ENCODE measurements at places on chromosomes 7 and 10.

GRCh38 chr7:101177644-101178043 lies 2.4 kb downstream of the NAT16 start:
- no peak for DNase-seq

GRCh38 chr10:2049560-2049959 lies 312.2 kb upstream of the ADARB2 start:
- no peak for DNase-seq

GRCh38 chr7:15016766-15017165 lies 114.2 kb upstream of the DGKB start:
- DNase-seq, result no peak

DNA sequence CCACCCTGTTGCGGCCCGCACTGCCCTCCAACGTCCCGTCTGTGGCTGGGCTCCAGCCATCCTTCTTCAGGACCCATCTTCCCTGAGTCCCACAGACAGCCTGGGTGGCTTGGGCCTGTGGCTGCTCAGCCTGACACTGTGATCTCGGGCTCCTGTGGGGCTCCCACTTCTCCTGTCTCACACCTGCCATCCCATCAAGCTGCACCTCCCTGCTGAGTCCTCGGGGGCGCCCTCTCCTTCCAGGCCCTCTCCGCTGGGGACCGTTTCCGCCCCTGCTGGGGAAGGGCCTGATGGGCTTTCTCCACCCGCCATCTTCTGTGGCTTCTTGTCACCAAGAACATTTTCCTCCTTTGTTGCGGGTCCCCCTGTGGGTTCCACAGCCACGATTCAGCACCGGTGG lies 173.8 kb upstream of the PPP2R2D start:
- no peak for DNase-seq

GRCh38 chr7:18425227-18425626 lies 70.3 kb upstream of the HDAC9 start:
- DNase-seq, result no peak

GRCh38 chr7:22480523-22481075 lies 19.4 kb downstream of the STEAP1B start:
- DNase-seq, result no peak

DNA sequence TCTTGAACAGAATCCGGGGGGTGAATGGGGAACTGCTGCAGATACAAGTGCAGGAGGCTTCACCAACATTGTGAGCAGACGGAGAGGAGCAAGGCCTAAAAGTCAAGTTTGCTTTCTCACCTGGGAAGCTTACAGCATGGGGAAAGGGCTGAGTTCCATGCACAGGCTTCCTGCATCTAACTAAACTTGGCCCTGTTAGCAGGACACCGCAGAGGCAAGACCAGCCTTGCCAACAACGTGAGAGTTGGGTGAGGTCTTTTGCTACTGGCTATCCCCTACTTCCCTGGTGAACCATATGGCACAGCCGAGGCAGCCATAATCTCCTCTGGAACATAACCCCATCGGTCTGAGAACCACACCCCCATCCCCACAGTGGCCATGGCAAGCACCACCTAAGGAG lies 14.2 kb upstream of the ADAM22 start:
- no peak for DNase-seq

GRCh38 chr7:13628239-13629001 lies 361.0 kb downstream of the ETV1 start:
- no peak for DNase-seq

- DNase-seq, result no peak
Observed at GRCh38 chr10:12906051-12906541, 95.4 kb downstream of the CCDC3 start.

DNA sequence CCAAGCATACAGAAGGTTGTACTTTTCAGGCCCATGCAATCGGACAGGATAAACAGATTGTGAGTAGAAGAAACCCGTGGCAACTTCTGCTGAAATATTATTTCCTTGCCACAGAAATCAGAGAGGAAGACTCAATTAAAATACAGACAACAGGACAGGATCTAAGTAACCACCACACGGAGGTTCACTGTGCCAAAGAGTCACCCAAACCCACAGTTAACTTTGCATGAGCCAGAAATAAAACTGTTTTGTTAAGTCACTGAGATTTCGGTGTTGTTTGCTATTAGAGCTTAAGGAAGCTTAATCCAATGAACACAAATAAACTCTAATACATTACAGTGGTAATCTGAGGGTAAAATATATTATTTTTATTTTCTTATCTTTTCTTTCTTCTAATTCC lies 14.0 kb downstream of the PNPLA8 start:
- DNase-seq, result no peak

- no peak for DNase-seq
Observed at GRCh38 chr7:140214075-140214684, 37.4 kb upstream of the KDM7A start.

- DNase-seq, result peak; percentile 18
Observed at GRCh38 chr10:116444527-116445142, 17.0 kb downstream of the PNLIPRP3 start.

DNA sequence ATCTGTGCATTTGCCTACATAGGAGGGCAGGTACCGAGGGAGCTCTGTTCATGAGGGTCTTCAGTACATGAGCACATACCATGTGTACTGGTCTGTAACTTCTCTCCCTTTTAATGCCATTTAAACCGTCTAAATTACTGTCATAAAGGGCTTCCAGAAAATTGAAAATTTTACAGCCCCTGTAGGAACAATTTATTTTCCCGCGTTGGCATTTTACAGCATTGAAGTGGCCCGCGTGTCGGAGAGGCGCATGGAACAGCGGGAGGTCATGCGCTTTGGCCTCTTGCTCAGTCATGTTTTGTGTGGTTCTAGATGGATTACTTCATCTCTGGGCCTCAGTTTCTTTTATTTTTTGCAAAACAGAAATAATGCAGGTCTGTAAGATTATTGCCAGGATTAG lies 9.8 kb downstream of the WIPI2 start:
- DNase-seq, result no peak

- DNase-seq, result no peak
Observed at GRCh38 chr10:77139252-77140160, 498.1 kb downstream of the KCNMA1 start.

- no peak for DNase-seq
Observed at GRCh38 chr7:120307991-120308545, 35.1 kb downstream of the KCND2 start.

- no peak for DNase-seq
Observed at GRCh38 chr7:47458057-47458456, 123.9 kb downstream of the TNS3 start.

DNA sequence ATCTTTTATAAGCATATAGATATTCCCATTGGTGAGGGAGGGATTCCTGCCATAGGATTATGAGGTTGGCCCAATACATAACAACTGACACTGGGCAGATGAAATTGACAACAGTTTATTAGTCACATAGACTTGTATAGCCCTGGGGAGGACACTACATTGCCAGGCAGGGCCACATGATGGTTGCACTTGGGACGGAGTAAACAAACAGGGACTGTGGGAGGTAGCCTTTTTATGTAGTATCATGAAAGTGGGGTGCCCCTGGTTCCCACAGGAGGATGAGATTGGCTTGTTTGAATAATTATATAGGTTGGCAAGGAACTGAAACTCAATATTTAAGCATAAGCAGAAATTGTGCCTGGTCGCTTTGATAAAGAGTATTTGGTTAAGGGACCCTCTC lies 23.5 kb downstream of the TRIM24 start:
- DNase-seq, result no peak

- DNase-seq, result no peak
Observed at GRCh38 chr10:44966816-44967509, 7.4 kb downstream of the RASSF4 start.

Measured in GM10248 (cell line).